ENCODE measurements at places on chromosomes 16 and 17. TPM values are rescaled to one million over a fixed set of nuclear protein-coding genes. Genes with fewer than 3 reads are reported as not detected.
A peak's percentile ranks its signal among the peaks of the same experiment; 100 is the strongest.

DNA sequence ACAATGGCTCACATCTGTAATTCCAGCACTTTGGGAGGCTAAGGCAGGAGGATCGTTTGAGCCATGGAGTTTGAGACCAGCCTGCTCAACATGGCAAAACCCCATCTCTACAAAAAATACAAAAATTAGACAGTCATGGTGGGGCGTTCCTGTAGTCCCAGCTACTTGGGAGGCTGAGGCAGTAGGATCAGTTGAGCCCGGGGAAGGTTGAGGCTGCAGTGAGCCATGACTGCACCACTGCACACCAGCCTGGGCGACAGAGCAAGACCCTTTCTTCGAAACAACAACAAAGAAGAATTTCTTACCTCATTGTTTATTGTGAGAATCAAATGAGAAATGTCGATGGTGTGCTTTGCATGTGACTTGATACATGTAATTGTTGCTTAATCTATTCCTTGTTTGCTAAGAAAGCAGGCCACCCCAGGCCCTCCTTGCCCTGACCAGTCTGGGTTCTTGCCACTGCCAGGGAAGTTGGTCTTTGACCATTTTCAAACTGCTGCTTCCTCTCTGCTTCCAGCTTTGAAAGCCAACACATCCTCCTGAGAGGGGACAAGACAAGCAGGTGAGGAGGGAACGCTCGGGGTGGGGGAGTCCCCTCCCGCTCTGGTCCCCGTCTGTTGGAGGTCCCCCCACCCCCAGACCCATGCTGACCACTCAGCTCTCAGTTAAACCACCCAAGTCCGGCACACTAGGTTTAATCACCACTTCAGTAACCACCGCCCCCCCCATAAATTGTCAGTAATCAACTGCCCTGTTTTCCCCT lies 47.3 kb upstream of the CPNE2 start:
- DNase-seq: no peak

DNA sequence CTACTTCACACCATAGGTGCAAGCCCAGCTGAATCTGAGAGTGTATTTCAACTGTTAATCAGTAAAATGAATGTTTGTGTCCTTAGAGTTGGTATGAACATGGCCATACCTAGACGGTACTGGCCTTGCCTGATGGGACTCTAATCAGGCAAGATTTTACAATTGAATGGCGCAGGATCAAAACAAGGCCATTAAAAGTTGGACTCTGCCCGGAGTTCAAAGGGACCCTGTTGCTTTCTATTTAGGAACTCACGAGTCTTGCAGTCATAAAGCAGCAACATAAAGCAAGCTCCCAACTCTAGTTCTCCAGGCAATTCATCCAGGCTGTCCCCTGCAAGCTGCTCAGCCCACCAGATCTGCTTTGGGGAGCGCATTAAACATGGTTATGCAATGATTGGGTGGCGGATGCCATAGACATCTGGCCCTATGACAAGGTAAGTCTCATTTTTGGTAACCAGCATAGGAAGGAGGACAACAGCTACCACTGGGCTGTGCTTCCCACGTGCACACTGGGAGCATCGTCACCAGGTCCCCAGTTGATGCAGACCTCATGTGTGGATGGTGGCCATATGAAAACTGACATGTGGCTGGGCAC lies 8.8 kb downstream of the TMEM186 start:
- no peak for DNase-seq

DNA sequence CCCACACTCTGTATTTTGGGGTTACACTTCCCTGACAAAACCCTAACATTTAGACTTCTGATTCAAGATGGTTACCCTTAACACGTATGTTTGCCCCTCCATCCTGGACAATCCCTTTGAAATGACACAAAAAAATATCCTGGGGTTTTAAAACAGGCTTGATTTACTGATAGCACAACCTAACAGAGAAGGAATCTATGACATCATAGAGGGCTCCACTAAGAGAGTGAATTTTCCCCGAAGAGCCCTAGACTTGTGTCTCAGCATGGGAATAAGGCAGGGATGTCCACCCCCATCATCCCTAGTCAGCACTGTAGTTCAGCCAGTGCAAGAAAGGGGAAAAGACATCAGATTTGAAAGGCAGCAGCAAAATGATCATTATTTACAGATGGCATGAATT lies 15.8 kb upstream of the SRCIN1 start:
- DNase-seq: no peak

- peak; percentile 14 for DNase-seq
Observed at GRCh38 chr16:23557779-23558702, 514 bp downstream of the UBFD1 start.

DNA sequence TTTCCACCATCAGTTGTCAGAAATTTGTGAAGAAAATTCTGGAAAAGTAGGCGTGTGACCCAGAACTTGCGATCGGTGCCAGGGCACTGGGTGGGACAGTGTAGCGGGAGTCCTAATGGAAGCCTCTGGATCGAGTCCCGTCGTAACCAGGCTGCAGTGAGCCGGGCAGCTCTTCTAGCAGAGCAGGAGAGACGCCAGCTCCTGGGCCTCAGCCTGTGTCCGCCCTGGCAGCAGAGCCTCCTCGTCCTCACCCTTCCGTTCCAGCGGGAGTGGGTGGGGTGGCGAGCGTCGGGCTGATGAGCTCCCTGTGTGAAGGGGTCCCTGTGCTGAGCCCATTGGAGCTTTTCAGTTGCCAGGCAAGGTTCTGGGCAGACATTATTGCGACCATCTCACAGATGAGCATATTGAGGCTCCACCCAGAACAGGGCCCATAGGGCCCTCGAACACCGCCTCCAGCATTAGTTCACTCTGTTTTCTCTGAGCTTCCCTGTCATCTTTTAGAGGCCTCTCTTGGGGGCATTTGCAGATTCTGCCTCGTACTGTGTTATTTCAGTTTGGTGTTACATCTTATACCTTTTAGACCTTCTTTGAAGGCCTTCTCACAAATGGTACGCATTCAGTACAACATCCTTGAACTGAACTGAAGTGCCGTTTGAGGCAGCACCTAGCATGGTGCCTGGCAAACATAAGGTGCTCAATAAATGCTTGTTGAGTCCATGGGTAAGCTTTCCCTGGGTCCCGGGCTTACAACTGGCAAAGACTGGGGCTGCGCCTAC lies 207.1 kb upstream of the CIBAR2 start:
- DNase-seq: no peak

DNA sequence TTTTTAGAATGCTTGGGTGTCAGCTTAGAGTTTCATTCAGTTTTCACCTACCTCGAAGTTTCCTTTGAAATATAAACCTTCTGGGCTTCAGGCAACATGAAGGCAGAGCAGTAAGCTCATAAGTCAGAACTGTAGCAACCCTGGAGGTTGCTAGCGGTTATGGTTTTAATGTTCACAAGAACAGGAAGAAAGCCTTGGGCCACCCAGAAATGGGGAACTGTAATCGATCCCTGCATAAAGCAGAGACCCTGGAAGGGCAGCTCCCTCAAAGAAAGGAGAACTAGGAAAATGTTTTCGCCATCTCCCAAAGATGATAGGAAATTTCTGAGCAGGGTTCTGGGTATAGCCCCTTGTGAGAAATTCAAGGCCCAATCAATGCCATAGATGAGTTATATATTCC lies 47.8 kb upstream of the RASL10B start:
- no peak for DNase-seq

- no peak for DNase-seq
Observed at GRCh38 chr16:52577130-52577706, 30.3 kb upstream of the TOX3 start.

- DNase-seq: no peak
Observed at GRCh38 chr16:82987767-82988166, 361.0 kb downstream of the CDH13 start.

- no peak for DNase-seq
Observed at GRCh38 chr17:236641-237405, 55.4 kb upstream of the DOC2B start.

GRCh38 chr16:84068783-84069462 lies 26.3 kb upstream of the SLC38A8 start:
- DNase-seq: no peak

DNA sequence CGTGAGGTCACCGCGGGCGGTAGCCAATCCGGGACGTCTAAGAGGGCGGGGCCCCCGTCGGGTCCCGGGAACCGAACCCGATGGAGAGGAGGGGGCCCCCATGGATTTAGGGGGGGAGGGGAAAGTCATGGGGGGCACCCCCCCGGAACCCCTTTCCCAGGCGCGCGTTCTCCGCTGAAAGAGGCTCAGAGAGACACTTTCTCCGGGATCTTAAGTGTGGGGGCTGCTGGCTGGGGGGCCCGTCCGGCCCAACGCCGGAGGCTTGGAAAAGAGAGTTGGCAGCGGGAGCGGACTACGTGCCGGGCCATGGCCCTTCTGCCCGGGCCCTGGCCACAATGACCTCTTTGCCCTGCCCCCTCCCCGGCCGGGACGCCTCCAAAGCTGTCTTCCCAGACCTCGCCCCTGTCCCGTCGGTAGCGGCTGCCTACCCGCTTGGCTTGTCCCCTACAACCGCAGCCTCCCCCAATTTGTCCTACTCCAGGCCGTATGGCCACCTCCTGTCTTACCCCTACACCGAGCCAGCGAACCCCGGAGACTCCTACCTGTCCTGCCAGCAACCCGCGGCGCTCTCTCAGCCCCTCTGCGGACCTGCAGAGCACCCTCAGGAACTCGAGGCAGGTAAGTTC lies at the start of gene DLX4:
DLX4 (plus strand) TSS at position 57 of the 626 bp plus-strand sequence; CDS start at position 336, 279 bp downstream.
- DNase-seq: no peak

- DNase-seq: no peak
Observed at GRCh38 chr16:7571366-7571765, 238.7 kb downstream of the RBFOX1 start.

Gene ODAD4
- 4.3 TPM for total RNA-seq

Gene HAGH
- 37.9 TPM for total RNA-seq

Gene CDH13
- total RNA-seq: not detected

Gene PLXDC1
- total RNA-seq: 11.7 TPM

Gene BOLA2
- total RNA-seq: 9.3 TPM

Gene CCL7
- total RNA-seq: not detected

Gene IRX5
- total RNA-seq: 0.15 TPM
